ENCODE measurements at places on chromosomes 3 and 15. TPM values are rescaled to one million over a fixed set of nuclear protein-coding genes. Genes with fewer than 3 reads are reported as not detected.

GRCh38 chr3:144840866-144841265 lies 869.2 kb downstream of the DIPK2A start:
- no peak for DNase-seq

DNA sequence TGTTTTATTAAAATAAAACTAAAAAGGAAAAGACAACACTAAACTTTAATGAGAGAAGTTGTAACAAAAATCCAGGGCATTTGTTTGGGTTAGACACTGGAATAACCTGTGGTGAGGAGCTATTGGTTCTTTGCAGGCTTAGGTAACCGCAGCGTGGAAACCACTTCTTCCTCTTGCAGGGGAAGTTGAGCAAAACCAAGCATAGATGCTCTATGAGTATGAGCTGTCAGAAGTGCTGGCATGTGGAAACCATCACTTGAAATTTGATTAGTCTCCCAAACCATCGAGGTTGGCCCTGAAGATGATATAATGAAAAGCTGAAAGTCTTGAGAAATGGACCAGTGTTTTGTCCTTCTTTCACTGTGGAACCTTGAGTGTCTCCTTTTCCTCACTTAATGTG lies 127.1 kb upstream of the RBMS3 start:
- no peak for DNase-seq

DNA sequence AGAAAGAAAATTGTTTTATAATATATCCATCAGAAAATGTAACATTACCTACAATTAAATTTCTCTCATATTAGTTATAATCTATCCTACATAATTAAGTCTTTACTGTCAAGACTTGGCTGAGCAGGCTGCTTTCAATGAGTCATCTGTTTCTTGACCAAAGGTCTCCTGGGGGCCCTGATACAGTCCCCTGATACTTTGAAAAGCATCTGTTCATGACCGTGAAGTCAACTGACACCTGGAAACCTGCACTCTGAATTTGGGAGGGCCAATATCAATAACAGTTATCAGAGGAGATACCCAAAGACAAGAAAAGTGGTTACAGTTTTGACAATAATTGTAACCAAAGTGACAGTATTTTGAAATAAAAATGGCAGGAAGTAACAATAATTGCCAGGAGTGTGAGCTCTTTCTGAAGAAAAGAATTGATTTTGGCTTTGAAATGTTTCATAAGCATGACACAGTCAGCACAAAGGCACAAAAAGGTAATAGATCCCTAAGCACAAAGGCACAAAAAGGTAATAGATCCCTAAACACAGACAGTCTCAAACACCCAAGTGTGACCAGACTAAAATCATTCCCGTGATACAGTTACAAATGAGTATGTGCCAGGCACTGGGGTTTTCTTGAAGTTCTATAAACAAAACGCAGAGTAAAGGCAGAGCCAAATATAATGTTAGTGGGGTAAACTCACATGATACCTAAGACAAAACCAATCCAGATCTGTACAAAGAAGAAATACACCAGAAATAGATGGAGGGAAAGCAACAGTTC lies 260.7 kb downstream of the PLOD2 start:
- DNase-seq: no peak

- no peak for DNase-seq
These were observed 2.5 kb downstream of the KPNA1 start for GRCh38 chr3:122512284-122512683.

GRCh38 chr3:156705761-156706616 lies 31.6 kb downstream of the TIPARP start:
- no peak for DNase-seq

DNA sequence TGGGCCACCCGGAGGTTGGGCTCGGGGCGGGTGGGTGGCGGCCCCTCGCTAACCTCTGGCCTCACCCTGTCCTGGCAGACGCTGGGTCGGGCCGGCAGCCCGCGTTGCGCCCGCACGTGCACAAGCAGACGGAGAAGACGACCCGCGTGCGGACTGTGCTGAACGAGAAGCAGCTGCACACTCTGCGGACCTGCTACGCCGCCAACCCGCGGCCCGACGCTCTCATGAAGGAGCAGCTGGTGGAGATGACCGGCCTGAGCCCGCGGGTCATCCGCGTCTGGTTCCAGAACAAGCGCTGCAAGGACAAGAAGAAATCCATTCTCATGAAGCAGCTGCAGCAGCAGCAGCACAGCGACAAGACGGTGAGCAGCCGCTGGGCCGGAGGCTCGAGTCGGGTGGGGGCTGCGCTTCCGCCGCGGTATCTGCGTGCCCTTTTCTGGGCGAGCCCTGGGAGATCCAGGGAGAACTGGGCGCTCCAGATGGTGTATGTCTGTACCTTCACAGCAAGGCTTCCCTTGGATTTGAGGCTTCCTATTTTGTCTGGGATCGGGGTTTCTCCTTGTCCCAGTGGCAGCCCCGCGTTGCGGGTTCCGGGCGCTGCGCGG lies 3.7 kb downstream of the ISL2 start:
- DNase-seq: no peak

The ECE2 gene
- not detected for total RNA-seq

The HLTF gene
- 27.5 TPM for total RNA-seq
